NCI-H2227 treated with DMSO at 0.1 percent for 48 hours (cell line): ENCODE measurements at places on chromosomes 6 and 20.

DNA sequence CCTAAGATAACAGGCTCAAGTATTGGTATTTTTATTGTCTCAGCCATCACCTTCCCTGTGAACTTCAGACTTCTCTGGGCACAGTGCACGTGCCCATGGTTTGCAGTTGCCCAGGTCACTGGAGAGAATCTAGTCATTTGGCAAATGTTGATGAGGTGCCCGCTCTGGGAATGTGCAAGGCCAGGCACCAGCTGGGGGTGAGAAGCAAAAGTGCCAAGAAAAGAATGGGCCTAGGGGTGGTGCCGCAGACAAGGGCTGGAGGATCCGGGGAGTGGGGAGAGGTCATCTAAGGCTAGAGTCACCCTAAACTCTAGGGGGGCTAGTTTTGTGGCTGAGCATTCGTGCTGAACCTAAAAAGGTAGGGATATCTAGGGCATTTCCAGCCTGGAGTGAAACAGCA lies 57.0 kb upstream of the VSTM2L start:
- no peak for DNase-seq

GRCh38 chr20:34883809-34884208 lies 7.4 kb downstream of the ACSS2 start:
- no peak for DNase-seq

GRCh38 chr6:45880159-45880558 lies 135.5 kb downstream of the CLIC5 start:
- DNase-seq = no peak

DNA sequence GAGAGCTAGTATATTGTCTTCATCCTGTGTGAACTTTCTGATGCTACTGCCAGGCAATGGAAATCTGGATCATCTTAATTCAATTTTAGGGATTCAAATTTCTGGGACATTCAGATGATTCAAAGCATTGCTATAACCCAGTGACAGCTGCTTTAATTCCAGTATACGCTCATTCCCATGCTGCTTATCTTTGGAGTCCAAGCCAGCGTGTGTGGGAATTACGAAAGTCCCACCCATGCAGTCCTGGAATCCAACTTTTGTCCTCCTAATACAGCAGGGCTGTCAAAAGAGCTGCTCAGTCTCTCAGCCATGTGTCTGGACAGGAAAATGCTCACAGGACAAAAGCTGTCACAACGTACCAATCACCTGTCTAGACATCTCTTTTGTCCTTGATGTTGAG lies 219.8 kb downstream of the LAMA2 start:
- no peak for DNase-seq

DNA sequence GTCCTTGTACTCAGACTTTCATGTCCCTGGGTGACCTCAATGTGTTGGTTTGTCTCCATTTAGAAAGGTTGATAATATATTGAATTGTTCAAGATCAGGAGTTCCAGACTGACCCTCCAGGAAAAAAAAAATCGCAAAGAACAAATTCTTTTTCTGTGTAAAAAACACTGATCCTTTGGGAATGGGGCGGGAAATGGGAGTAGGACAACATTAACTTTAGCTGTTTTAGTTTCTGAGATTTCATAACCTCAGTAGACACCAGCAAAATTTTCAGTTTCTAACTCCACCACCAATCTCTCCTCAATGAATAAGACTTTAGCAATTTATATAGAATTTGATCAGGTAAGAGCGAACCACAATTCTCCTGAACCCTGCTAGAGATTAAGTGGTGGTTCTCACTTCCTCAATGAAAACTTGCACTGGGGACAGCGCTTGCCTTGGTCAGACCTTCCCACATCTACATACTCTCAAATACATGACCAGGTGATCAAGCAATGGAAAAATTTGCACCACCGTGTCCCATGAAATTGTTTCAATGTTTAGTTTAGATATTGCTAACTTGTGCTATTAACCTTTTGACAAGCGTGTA lies 231.2 kb upstream of the PLN start:
- DNase-seq = no peak

DNA sequence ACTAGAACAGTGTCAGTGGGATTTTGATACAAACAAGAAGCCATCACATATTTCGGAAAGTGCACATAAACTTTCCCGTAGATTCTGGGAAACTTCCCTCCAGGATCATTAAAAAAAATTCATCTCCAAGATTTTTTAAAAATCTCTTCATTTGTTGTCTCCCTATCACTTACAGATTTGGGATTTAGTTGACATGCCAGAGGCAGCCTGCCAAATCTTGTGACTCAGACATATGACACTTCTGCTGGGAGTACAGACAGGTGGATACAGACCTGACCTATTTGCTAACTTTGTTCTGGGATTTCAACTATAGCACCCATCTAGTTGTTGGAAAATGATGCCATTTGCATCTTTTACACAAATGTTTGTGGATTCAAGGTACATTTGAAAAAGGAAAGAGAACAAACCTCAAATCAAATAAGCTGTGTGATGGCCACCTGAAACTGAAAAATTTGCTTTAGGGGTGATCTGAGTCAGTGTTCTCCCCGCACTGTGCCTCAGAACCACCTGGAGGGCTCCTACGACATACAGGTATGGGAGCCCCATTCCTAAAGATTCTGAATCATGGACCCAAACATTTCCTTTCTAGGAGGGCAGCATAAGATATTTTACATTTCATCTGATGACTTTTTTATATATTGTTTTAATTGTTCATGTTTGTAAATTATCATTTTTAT lies 21.9 kb upstream of the CD2AP start:
- DNase-seq = no peak

DNA sequence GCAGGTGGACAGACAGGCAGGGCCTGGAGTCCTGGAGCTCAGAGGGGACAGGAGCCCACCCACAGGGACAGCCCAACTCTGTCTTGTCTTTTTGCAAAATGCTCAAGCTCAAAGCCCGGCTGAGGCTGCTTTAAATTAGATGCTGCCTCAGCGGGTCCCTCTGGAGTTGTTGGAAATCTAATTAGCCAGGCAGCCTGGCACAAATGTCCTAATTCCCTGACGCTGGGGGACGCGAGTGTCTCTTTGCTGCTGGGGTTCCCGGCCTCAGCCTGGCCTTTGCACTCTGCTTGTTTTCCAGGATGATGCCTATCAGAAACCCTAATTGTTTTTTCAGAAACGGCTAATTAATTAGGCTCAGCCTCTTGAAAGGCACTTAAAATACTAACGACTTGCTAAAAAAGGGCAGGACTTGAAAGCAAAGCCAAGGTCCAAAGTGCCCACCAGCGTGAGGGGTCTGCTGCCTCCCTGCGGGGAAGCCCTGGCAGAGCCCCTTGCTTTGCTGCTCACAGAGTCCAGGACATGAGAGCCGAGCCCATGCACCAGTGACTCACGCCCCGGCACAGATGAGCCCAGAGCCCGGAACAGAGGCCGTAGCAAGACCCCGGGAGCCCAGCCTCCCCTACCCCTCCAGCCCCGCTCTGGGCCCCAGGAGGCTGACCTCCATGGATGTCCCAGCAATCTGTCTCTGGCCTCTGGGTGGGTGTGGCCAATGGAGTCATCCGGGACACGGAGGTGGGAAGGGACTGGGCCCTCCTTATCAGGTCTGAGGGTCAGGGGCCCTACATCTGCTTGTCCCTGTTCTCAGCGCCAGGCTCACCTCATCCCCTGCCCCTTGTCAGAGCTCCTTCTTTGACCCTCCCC lies 46.0 kb upstream of the BHLHE23 start:
- no peak for DNase-seq

- DNase-seq = no peak
Measured at GRCh38 chr6:168190014-168190405, 111.0 kb upstream of the FRMD1 start.

DNA sequence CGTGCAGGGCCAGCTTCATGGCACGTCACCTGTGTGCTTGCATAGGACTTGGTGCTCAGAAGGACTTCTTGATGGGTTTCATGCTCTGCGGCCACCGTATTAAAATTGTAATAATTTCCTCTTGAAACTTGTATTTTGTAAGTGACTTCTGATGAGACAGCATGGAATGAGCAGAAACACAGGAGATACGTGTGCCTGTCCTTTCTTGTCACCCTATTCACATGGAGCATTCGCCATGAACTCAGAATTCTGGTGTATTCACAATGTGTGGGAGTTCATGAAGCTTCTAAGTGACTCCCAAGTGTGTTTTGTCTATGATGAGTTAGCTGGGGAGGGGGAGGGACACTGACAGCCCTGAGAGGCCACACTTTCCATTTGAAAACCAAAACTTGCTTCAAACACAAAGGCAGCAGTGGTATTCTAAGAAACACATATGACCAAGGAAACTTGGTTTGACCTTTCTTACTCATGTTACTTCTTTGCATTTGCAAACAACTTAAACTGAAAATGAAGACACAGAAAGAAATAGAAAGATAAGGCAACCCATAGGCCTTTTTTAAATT lies 92.1 kb upstream of the NEDD9 start:
- no peak for DNase-seq

DNA sequence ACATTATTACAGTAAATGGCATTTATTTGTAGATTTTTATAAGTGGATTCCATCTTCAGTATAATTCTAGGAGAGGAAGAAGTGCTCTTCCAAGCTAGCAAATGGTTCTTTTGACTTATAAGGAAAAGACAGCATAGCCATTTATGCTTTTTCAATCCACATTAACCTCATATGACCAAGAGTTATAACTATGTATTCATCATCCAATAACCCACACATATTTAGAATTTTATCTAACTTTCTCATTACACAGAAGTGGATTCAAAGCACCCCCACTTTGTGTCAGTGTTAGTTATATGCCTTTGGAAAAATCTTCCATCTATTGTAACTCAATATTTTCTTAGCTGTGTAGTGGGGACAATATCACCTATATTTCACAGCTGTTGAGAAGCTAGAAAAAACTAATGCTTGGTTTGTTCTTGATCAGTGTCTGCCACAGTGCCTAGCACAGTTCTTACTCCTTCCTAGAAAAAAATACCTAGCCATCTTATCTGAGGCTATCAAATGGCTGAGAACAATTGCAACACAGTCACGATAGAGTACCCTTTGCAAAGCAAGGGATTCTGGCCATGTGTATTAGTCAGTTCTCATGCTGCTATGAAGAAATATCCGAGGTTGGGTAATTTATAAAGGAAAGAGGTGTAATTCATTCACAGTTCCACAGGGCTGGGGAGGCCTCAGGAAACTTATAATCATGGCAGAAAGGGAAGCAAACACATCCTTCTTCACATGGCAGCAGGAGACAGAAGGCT lies 986.3 kb downstream of the TFAP2A start:
- no peak for DNase-seq

GRCh38 chr6:29679962-29680361 lies 990 bp downstream of the ZFP57 start:
- no peak for DNase-seq

DNA sequence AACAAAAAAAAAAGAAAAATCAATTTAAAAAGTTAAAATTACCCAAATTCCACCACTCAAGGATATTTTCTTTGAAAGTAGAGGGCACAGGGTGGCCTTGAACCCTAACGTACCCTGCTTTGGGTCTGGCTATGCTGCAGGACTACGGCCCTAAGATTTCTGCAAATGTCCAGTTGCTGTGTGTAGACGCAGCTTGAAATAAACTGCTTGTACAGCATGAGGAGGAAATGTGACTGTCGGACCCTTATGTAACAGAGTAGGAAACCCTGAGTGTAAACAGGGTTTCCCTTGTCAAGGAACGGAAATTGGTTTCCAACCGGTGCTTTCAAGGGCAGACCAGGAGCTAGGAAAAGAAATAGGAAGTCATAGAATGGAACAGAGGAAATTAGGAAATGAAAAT lies 60.7 kb upstream of the SHLD1 start:
- DNase-seq = no peak

GRCh38 chr6:165468340-165469235 lies 159.2 kb upstream of the C6orf118 start:
- DNase-seq = no peak

DNA sequence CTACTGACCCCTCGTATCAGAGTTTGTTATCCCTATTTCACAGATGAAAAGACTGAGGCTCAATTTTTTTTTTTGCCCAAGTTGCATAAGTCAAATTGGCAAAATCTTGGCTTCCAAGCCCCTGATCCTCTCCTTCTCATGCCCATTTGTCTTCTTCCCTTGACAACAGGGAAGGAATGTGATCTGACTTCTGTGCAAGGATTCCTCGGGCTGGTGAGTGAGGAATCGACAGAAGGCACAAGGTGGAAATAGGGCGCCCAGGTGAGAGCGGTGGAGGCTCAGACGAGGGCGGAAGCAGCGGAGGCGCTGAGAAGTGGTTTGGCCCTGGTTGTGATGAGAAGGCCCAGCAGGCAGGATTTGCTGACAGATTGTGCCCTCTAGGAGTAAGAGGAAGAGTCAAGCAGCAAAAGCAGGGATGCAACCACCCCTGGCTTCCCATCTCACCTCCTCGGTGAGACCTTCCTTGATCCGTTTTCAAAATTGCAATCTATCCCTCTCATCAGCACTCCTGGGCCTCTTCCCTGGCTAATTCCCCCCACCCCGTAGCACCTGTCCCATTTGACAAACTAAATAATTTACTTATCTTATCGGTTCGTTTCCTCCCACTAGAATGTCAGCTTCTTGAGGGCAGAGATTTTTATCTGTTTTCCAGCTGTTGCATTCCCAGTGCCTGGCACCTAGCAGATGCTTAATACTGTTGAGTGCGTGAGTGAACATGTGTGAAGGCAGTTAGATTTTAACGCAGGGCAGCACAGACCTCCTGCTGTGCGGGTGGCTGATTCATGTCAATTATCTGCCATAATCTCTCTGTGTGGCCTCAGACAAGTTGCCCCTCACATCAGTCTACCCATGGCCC lies 3.7 kb upstream of the SIRPA start:
- no peak for DNase-seq

DNA sequence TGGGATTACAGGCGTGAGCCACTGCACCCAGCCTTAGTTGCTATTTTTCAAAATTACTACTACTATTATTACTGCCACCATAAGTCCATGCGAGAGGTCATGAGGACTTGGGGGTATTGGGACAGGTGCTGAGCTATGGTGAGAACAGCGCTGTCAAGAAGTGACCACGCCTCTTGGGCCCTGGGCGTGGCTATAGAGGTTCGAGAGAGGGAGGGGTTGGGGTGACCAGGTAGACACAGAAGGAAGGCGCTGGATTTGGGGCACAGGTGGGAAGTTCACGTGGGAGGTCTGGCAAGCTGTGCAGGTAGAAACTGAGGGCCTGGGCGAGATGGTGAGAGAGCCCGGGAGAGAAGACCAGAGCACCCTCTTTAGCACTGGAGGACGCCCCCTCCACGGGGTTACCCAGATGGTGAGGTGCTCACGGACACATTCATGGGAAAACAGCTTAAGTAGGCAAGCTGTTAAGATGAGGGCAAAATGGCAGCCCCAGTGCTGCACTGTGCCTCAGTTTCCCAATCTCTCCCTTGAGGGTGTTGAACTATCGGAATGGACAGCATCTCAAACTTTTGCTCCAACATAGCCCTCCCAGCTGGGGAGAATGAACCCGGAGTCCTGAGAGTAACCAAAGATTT lies 61.0 kb downstream of the RAB44 start:
- no peak for DNase-seq

GRCh38 chr6:162576016-162576415 lies 151.6 kb downstream of the PRKN start:
- no peak for DNase-seq
